ENCODE measurements at places on chromosomes 13 and 19.

GRCh38 chr13:112844411-112844810 lies 124.6 kb upstream of the MCF2L start:
- DNase-seq = no peak

- no peak for DNase-seq
These were observed 298.8 kb downstream of the SHISA2 start for GRCh38 chr13:25752957-25753551.

DNA sequence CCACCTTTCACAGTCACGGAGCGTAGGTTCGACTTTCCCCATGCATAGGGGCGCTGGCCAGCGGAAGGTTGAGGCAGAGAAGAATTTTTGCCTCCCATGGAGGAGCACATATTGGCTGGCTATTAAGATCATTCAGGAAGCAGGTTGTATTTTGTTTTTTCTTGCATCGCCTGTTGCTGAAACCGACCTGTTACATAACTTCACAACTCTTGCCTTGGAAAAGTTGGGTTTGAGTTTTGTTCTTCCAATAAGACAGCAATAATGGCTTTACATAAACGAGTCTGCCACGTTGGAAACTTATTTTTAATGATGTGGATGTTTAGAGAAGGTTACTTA lies 1.4 kb downstream of the UPF1 start:
- no peak for DNase-seq

GRCh38 chr19:55027472-55028337 lies 10.4 kb downstream of the GP6 start:
- no peak for DNase-seq

Measured in activated CD4-positive, CD25-positive, alpha-beta regulatory T cell (primary cell).